ENCODE measurements at places on chromosomes 2 and 18. TPM values are rescaled to one million over a fixed set of nuclear protein-coding genes. Genes with fewer than 3 reads are reported as not detected.

DNA sequence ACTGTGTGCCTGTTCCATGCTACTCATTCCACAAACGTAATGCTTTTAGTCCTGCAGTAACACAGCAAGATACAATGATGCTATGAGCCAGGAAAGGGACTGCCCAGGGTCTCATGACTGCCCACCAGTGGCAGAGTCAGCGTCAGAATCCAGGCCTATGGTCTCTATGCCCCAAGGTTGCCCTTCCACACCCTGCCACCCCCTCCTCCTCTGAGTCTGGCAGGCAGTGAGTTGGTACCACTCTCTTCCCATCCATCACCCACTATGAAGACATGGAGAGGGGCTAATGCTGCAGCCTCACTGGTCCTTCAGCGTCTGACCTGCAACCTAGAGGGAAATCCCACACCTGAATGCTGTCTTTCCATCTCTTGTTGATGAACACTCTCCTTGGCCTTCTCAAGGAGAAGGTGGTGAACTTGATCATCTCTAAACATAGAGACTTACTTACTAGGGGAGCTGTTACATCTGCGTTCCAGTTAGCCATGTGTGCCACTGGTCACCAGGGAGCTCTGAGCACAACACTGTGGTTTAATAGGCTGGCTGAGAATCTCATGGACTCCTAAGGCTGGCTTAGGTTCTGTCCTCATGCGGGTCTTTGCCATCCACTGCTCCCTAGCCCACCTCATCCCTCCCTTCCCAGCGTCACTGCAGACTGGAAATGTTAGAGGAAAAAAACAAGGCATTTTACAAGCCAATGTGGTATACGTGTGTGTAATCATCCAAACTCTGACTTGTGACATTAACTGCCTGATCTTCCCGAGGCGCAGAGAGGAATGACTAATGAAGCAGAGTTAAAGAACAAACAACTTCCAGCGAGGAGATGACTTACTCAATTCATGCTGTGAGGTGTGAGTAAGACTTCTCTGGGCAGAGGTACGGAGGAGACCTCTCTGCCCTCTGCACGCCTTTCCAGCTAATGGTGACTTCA lies 28.8 kb downstream of the STEAP3 start:
- DNase-seq = no peak

- peak; percentile 68 for DNase-seq
Measured at GRCh38 chr18:12038082-12038638, 55.5 kb upstream of the ANKRD62 start.

Gene VWC2L
- not detected for polyA plus RNA-seq

- DNase-seq = no peak
Measured at GRCh38 chr2:174752403-174753037, 11.8 kb downstream of the CHRNA1 start.

GRCh38 chr18:76373297-76373696 lies 121.7 kb downstream of the ZNF516 start:
- DNase-seq = no peak

DNA sequence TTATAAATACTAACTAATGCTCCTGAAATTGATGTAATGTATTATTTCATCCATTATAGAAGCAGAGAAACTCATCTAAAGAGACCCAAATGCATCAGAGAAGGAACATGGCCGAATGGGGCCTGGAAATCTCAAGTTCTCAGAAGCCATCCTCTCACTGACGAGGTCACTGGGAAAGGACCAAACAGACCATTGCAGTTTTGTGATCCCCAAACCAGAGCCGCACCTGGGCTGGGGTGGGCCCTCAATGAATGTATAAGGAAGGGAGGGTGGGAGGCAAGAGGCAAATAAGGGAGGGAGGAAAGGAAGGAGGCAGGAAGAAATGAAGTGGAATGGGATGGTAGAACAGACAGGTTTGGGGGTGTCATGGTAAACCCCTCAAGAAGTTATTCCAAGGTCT lies 245.3 kb upstream of the ID2 start:
- DNase-seq = no peak

Gene GCG
- 4.7 TPM for polyA plus RNA-seq

Gene DNER
- 1.6 TPM for polyA plus RNA-seq

DNA sequence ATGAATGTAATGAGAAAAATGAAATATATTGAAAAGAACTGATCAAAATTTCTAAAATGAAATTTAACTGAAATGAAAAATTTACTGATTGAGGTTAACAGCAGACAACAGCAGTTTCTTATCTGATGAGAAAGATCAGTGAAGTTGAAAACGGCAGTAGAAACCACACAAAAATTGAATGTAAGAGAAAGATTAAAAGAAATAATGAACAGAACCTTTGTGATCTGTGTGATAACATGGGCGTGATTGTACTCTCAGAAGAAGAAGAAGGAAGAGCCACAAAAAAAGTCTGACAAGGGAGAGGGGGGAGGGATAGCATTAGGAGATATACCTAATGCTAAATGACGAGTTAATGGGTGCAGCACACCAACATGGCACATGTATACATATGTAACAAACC lies 45.2 kb downstream of the FAM117B start:
- DNase-seq = no peak

DNA sequence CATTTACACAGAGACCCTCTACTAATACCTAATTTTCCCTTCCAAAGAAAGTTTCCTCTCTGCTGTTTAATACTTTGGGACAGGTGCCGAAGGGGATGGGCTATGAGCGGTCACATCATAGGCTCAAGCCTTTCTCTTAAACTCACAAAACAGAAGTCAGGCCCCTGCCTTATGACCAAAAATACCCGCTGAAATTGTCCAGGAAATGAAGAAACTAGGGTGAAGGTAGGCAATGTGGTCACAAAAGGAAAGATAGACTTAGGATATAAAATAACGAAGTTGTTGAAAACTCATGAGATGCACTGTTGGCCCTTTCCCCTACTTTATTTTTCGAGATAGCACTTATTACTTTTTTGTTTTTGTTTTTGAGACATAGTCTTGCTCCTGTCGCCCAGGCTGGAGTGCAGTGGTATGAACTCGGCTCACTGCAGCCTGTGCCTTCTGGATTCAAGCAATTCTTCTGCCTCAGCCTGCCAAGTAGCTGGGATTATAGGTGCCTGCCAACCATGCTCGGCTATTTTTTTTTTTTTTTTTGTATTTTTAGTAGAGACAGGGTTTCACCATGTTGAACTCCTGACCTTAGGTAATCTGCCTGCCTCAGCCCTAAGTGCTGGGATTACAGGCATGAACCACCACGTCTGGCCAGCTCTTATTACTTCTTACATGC lies 16.3 kb downstream of the SLC8A1 start:
- no peak for DNase-seq

DNA sequence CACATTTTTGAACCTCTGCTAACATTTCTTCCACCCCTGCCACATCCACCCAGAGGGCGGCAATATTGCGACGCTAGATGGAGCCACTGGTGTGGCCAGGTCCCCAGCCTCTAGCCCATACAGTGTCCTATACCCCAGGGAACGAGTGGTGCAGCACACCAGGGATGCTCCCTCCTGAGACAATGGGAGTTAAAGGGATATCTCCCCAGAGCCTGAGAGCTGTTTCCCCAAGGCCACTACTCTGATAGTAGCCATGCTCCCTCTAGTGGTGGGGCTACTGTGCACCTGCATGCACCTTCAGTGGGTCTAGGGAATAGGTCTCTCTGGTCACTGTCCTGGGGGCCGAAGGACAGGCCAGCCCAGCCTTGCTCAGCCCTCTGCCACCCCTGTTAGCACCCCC lies 336.4 kb upstream of the FSHR start:
- DNase-seq = peak; percentile 45

- DNase-seq = no peak
Measured at GRCh38 chr18:41969881-41970280, 14.8 kb downstream of the PIK3C3 start.

Gene ABCG5
- not detected for polyA plus RNA-seq

DNA sequence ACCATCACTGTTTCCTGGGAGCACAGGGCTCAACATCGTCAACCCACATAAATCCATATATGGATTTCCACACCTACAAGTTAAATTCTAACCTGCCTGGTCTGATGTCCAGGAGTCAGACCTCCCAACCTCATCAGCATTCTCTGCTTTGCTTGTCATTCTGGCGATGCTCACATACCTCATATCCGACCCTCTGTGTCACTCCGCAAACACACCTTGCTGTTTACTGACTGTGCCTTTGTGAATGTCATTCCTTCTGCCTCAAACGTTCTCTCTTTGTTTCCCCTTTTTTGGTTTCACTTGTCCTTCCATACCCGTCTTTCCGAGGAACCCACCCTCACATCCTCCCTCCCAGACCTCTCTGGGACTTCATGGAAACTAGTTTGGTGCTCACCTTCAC lies 187.1 kb downstream of the ACTR3 start:
- peak; percentile 7 for DNase-seq

- DNase-seq = no peak
Measured at GRCh38 chr2:55103046-55103445, 52.8 kb upstream of the RTN4 start.

GRCh38 chr2:151252646-151253045 lies 9.0 kb downstream of the RBM43 start:
- no peak for DNase-seq

Gene AQP12A
- not detected for polyA plus RNA-seq

DNA sequence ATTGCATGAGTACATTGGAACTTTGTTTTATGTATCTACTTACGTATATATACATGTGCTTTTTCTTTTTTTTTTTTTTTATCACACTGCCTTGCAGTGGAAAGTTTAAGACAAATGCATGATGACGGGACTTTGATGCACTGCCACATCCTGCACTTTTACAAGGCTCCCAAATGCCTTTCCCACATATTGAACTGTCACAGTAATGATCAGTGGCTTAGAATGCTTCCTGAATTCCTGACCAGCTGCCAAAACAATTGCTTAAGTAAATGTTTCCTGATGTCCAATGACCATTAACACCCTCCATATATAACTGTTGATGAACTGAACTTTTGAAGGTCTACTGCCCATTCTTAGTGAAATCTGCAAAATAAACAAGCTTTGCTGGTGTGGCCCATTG lies 60.2 kb downstream of the LYPD6B start:
- DNase-seq = no peak

DNA sequence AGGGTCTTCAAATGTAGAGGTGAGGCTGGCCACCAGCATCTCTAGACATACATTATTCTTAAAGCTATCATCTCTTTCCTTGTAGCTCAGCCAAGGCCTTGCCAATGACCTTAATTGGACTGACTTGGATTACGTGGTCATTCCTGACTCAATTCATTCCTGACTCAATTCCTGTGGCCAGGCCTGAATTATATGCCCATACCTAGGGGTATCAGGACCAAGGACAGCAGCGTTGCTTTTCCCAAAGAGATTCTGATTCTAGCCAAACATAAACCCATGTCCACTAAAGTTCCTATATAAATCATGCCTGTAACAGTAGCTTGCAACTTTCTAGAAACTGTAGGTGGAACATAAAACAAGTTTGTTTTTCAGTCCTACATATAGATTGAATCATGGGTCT lies 231.7 kb downstream of the ARL6IP6 start:
- peak; percentile 40 for DNase-seq

DNA sequence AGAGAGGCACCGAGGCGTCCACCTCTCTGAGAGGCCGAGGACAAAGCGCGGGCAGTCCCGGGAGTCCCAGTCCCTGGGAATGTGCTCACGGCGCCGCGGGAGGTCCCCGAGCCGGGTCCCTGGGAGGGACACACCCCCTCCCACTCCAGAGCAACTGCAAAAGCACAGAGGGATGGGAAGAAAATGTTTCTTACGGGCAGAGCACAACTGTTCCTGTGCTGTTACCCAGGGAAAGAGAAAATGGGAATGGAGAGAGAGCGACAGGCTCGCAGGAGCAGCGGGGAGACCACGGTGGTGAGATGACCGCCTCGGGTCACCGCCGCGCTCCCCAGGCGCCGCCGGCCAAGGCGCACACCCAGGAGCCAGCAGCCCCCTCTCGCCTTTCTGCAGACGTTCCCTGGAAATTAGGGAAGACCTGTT lies 1.2 kb upstream of the BCL11A start:
- peak; percentile 75 for DNase-seq

DNA sequence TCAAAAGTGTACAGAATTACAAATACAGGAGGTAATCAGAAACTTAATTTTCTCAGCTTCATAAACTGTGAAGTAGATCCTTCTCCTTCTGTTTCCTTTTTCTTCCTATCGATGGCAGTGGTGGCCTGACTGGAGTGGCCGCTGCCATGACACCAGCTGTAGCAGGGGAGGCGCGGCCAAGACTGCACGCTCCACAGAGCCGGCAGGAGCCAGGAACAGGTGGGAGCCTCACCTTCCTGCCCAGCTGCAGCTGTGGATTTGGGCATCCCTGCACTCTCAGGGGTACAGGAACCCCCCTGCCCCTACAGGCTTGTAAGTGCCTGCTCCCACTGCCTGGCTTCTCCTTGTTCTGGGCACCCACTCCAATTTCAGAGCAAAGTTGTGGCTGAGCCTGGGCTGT lies 76.1 kb downstream of the EPB41L3 start:
- DNase-seq = no peak

GRCh38 chr2:112622528-112622849 lies 23.2 kb upstream of the SLC20A1 start:
- DNase-seq = peak; percentile 2

Gene C18orf54
- polyA plus RNA-seq = 0.68 TPM

Gene KIAA2012
- polyA plus RNA-seq = not detected

DNA sequence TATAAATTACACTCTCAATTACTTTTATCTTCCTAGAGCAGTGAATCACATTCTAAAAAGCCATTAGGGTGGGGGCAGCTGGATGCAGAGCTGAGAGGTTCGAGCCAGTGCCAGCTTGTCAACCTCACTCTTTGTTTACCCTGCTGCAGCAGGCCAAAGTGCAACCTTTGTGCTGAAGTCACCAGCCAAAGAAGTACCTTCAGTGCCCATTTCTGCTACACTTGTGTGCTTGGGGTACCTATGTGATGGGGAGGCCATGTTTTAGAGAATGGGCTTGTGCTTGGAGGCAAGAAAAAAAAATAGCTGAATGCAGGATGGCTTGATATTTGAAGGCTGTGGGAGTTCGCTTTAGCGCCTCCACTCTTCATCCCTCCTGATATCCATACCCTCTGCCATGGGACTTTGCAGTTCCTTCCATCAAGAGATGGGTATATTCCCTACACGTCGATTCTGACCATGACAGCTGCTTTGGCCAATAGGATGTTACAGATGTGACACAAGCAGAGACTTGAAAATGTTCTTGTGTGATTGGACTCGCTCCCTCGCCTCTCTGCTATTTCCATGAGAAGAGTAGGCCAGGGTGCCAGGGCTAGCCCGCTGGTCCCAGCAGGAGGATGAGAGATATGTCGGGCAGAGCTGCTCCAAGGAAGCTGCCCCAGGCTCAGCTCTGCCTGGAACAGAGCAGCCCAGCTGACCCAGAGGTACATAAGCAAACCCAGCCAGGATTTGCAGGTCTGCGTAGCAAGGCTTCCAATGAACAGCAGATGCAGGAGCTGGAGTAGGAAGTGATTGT lies 12.7 kb upstream of the FZD5 start:
- DNase-seq = peak; percentile 73

Gene ASAP2
- polyA plus RNA-seq = 25.1 TPM

Gene AGXT
- polyA plus RNA-seq = not detected

GRCh38 chr18:68472701-68473295 lies 242.1 kb downstream of the TMX3 start:
- no peak for DNase-seq

DNA sequence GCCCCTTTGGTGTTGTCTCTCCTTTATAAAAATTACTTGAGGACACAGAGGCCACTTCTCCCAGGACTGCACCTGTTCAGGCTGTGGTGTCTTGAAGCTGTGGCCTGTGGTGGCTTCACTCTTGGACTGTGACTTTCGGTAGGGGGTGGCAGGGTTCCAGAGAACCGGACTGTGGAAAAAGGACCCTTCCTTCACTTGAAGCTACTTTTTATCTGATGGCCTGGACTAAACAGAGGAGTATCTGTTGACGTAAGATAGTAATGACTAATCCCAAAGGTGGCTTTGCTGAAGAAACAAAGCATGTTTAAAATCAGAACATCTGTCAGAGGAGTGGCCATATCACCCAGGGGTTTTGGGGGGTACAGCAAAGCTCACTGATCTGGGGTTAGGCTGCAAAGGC lies 60.8 kb downstream of the CENPO start:
- DNase-seq = no peak

Gene TMEM182
- 2.6 TPM for polyA plus RNA-seq

Gene CNGA3
- polyA plus RNA-seq = not detected

Gene CXCR1
- polyA plus RNA-seq = 0.03 TPM

All from stomach (tissue), 19 donors.